Upper lobe of left lung (tissue), 6 donors: ENCODE measurements at places on chromosomes 6 and 20. TPM values are rescaled to one million over a fixed set of nuclear protein-coding genes. Genes with fewer than 3 reads are reported as not detected.

DNA sequence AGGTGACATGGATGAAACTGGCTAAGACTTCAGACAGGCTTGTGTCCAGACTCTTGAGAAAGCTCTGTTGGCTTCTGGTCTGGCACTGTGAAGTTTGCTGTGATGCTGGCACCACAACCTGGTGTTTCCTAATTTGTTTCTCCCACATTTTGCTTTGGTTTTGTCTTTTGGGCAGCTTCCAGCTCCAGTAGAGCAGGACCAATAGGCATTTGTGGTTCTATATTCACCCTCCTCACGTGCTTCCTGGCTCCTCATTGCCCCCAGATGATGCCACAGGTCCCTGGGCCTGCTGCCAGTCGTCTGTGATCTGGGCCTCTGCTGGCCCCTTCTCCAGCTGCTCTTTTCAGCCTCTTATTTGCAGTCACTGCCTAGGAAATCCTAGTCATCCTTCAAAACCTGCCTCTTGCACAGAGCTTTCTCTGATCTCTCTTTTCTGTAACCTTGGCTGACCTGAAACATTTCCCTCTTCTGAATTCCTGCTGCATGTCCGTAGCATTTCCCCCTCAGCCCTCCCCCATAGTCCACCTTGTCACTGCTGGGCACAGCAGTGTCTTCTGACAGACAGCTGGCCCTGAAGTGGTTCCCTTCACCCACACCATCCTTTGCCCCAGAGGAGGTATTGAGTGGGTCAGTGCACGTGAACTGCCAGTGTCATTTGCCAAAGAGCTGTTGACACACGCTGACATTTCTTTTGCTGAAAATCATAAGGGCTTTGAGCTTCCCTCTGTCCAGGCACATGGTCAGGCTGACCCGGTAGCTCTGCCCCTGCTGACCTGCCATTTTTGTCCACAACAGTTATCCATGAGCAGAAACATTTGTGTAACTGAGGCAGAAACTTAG lies 63.0 kb downstream of the PTPN1 start:
- no peaks in the 10 kb centered on the region for H3K27me3 ChIP-seq
- H3K27ac ChIP-seq, result peak overlapping the region; percentile 36
- H3K36me3 ChIP-seq, result peaks cover 19% of the 10 kb centered on the region

SLC22A16 gene
- not detected for total RNA-seq

OVOL2 gene
- total RNA-seq, result 26.2 TPM

- no peak overlapping the region for H3K4me3 ChIP-seq
- no peaks in the 10 kb centered on the region for H3K4me1 ChIP-seq
- DNase-seq, result no peak
- no peaks in the 10 kb centered on the region for H3K27me3 ChIP-seq
- H3K36me3 ChIP-seq, result no peaks in the 10 kb centered on the region
These were observed 156.5 kb upstream of the PRDM1 start for GRCh38 chr6:105929626-105930025.

DNA sequence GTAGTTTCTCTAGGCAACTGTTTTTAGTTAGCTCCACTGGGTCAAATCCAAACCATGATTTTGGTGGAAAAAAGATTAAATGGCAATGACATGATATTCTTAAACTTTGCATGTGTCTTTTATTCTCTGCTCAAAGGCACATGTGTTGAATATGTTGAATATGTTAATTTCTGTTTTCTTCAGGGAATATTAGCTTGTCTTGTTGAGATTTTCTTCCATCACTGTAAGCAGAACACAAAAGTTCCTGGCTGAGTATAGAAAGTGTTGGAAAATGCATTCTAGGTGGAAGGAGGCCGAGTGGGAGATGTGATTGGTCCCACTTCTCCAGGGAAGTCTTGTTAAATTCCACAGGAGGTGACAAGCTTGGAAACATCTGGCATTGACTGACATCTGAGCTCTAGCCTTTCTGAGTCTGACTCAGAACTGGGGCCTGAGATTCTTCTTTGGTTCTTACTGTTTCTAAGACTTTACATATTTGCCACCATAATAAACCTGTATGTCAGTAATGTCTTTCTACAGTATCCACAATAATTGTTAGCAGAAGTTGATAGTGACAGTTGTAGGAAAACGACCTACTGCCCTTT lies 81.1 kb downstream of the LAMA4 start:
- no peak overlapping the region for H3K27ac ChIP-seq
- peaks cover 4% of the 10 kb centered on the region for H3K36me3 ChIP-seq
- no peaks in the 10 kb centered on the region for H3K27me3 ChIP-seq
- no peak overlapping the region for H3K4me3 ChIP-seq
- no peaks in the 10 kb centered on the region for H3K4me1 ChIP-seq

AIF1 gene
- total RNA-seq, result 81.3 TPM

- H3K27ac ChIP-seq, result no peak overlapping the region
- H3K36me3 ChIP-seq, result no peaks in the 10 kb centered on the region
- H3K4me1 ChIP-seq, result peaks cover 25% of the 10 kb centered on the region
- no peaks in the 10 kb centered on the region for H3K27me3 ChIP-seq
These were observed 98.0 kb downstream of the RPP40 start for GRCh38 chr6:4905826-4906225.

DNA sequence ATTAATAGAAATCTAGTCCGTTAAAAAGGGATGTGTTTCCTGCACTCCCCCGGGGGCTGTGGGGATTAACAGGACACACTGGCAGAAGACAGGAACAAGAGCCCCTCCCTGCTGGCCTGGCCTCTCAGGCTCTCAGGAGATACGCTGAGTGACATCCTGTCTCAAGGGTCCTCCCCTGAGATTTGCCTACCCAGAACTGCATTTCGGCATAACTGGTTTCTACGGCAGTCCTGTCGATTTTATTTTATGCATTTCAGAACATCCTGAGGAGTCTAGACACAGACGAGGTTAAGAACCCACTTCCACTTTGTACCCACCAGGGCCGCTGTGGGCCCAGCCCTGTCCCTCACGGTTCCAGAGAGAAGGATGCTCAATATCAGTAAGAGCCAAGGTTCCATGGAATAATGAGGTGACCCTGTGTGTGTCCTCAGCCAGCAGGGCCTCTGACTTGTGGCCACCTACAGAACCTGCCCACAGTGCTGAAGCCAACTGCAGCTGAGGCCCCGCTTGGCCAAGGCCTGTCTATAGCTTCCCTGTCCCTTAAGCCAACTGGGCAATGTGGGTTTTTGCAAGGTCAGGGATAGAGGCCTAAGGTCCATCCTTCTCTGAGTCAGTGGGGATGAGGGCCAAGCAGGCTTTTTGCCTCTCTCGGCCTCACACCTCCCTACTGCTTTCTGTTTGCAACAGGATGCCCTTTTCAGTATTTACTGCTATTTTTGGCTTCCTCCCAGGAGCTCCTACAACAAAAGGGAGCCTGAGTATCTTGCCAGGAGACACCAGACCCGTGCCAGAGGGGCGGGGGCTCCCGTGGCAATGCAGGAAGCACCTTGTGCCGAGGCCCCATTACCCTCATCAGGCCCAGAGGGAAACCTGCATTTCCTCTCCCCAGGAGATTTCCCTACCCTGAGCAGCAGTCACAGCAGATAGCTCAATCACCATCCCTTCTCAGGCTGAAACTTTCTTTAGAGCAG lies 14.7 kb downstream of the UQCC2 start:
- H3K4me3 ChIP-seq, result no peak overlapping the region
- peaks cover 52% of the 10 kb centered on the region for H3K4me1 ChIP-seq
- no peaks in the 10 kb centered on the region for H3K27me3 ChIP-seq
- peak overlapping the region; percentile 46 for H3K27ac ChIP-seq
- H3K36me3 ChIP-seq, result peaks cover 57% of the 10 kb centered on the region
- peak; percentile 45 for DNase-seq

RPP21 gene
- total RNA-seq, result 39.4 TPM
